ENCODE measurements at places on chromosomes 2 and 18.

- DNase-seq, result no peak
These were observed 102.7 kb downstream of the SH3BP4 start for GRCh38 chr2:235054475-235054874.

- no peak for DNase-seq
These were observed 2.0 kb downstream of the SLC14A2 start for GRCh38 chr18:45617284-45617683.

DNA sequence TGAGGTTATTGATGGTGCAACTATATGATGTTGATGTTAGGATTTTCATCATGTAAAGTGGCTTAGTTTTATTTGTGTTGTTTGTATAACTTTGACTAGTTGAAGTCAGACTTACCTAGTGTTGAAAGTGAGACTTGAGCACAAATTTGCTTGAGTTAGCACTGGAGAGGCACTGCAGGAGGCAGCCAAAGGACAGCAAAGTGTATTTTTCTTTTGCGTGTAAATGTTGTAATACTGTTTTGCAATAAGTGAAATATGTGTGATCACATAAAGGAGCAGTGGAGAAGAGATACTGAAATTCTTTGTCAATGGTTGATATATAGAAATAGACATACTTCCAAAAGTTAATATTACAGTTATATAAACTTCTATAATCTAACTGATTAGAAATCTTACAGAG, 332.0 kb upstream of the RAB12 start:
- no peak for DNase-seq

GRCh38 chr2:70514612-70515055, 39.0 kb downstream of the TGFA start:
- no peak for DNase-seq

DNA sequence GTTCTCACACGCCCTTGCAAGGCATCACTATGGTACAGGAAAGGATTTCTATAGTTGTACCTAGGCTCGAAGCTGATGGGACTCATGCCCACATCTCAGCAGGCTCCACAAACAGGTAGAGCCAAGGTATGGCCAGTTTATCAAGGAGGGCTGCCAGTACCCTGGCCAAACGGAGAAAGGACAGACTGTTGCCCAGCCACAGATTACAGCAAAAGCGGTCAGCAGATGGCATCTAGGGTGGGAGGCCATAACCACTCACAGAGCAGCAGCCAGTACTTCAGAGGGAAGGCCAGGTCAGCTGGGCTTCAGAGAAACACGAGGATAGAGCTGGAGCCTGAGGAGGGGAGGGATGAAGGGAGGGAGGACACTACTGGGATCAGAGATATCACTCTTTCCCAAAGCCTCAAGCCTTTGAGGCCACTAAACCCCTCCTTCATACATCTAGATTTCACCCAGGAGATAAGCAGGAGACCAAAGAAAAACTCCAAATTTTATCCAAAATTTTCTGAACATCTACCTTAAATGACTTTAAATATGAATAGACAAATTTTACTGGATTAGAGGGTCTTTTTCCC, 904.2 kb upstream of the NXPH2 start:
- DNase-seq, result no peak

DNA sequence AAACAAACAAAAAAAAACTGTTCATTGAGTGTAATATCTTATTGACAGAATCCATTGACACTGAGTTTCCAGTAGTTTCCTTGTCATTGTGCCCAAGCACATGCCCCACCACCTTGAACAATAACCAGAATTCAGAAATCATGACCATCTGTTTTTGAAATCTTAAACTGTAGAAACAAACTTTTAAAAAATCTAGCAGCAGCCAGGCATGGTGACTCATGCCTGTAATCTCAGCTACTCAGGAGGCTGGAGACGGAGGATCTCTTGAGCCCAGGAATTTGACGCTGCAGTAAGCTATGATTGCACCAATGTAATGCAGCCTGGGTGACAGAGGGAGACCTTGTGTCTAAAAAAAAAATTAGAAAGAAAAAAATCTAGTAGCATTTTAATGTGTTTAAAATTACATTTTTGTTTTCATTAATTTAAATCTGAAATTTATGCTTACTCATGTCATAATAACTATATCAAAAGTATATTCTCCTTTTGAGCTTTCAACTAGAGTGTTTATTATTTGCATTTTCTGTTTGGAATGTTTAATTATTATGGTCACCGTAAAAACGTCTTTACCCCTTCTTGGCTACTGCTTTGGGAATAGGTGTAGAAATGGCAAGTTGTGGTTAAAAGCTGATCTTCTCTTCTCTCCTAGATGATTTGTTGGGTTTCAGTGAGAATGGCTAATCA, 25.2 kb upstream of the STON1 start:
- no peak for DNase-seq

GRCh38 chr2:16119741-16120140, 179.4 kb downstream of the MYCN start:
- DNase-seq, result no peak

DNA sequence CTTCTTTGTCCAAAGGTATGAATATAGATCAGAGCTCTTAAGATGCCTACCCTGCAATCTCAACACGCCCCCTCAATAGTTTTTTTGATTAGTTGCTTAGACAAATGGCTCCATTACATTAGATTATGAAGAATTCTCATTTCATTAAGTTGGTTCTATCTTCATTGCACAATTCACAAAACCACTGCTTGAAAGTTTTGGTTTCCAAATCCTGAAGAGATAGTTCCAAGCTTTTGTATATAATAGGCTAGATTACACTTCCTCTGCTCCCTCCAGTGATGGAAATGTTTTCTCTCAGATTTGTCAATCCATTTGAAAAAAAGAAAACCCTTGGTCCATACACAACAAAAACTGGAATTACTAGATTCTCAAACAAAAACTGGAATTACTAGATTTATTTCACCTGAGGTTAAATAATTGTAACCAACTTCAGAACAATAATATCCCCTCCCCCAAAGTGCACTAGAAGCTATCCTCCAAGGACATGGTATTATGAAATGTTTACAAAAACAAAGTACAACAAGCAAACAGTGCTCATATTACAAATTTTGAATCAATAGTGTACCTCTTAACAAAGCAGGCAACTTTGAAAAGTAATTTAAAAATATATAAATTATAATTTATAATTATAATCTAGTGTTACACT, 6.8 kb upstream of the TLK1 start:
- no peak for DNase-seq

GRCh38 chr18:67072791-67073190, 443.7 kb downstream of the DSEL start:
- DNase-seq, result no peak

DNA sequence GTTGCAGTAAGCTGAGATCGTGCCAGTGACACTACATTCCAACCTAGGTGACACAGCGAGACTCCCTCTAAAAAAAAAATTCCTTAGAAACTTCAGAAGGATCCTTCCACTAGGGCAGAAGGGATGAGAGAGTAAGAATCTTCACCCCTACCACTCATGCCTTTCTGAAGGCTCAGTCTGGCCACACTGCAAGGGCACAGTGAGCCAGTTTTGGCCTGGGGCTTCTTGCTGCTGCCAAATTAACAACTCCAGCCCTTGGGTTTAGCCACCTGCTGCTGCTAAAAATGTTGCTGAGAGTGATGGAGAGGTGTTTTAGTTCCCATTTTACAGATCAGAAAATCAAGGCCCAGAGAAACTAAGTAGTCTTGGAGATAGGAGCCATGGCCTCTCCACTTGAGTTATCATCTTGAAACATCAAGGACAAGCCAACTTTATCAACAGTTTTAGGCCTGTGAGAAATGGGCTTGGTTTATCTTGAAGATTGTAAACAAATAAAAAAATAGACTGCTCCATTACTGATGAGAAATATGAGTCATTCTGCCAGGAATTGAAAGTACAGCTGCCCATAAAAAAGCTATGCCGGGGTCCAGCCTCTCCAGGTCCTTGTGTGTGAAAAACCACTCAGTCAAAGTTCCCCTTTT, 31.9 kb upstream of the CASP8 start:
- no peak for DNase-seq

- DNase-seq, result no peak
These were observed 72.2 kb downstream of the GALNT14 start for GRCh38 chr2:31066086-31066485.

- no peak for DNase-seq
These were observed 127.6 kb upstream of the ITGA6 start for GRCh38 chr2:172299741-172300140.

GRCh38 chr18:37514953-37515352, 50.6 kb downstream of the CELF4 start:
- DNase-seq, result no peak
